Activated CD4-positive, alpha-beta T cell treated with anti-CD3 and anti-CD28 coated beads for 1 hour (primary cell): ENCODE measurements at places on chromosomes 3 and 15.

DNA sequence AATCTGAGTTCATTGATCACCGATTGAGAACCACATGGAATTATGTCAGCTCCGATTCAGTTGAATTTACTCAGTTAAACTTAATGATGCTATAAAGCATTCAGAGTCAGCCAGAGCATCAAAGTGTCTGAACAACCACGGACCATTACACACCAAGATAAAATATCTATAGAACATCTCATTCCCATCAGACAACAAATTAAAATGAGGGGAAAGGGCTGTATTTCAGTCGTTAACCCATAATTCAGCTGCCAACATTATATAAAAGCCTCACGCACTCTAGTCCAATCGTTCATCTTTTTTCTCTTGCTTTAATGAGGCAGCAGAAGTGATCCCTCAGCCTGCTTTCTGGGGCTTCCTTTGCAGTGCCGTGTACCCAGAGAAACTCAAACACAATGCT is 11.9 kb downstream of the CPNE4 start:
- no peak for DNase-seq

DNA sequence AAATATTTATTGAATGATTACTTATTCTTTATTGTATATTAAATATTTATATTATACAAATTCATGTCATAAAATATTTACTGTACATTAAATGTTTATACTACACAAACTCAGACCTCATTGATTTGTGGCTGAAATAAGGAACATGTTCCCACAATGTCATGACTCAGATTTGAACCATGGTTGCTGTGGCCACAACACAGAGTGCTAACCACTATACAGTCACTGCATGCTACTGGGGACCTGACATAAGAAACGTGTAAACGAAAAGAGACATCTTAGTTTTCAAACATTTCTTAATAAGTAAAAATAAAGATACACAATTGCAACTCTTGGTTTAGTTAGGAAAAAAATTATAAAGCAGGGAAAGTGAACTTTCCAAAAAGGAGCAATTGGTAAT is 99.1 kb upstream of the AGTR1 start:
- no peak for DNase-seq

DNA sequence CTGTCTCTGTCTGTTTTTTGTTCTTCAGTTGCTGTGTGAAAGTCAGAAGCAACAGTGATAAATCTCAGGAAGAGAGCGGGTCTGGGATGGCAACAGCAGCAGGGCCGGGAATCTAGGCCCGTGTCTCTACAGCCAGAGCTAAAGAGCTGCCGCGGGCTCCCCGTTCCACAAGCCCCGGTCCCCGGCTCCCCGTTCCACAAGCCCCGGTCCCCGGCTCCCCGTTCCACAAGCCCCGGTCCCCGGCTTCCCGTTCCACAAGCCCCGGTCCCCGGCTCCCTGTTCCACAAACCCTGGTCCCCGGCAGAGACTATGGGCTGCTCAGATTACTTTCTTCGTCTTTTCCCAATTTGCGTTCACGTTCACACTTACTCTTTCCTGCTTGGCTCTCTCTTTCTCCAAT is 19.5 kb downstream of the RCCD1 start:
- no peak for DNase-seq

DNA sequence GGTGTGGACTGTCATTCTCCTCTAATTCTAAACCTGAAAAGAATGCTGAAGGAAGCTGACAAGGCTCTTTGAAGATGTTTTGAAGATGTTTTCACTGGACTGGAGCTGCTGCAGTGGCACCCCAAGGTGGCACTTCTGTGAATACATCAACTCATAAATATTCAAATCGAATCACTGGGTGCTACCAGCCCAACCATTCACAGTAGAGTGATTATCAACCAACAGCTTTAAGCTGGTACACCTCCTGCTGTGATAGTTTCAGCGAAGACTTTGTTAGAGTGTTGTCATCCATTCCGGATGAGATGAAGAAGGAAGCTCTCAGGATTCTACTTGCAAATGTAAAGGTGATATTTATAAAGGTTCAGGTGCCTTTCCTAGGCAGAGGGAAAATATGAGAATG is 106.6 kb downstream of the LSAMP start:
- DNase-seq: no peak

- no peak for DNase-seq
Measured at GRCh38 chr3:24174614-24175013, 229.5 kb downstream of the NR1D2 start.

DNA sequence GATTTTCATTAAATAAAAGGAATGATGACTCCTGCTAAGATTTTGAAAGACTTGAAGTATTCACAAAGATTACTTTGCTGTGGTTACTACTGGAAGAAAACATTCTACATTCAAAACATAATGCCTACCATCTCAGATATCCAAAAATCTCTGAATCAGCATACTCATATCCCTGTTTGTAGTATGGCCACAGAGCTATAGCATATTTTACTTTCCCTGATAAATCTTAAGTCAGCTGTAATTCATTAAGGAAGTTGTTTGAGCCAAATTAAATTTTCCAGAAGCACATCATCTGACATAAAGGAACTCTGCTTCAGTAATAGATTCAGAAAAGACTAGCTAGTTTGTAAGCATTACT is 942.0 kb downstream of the ROBO1 start:
- no peak for DNase-seq
